Stimulated activated CD4-positive, alpha-beta T cell treated with anti-CD3 and anti-CD28 coated beads, Interleukin-1b, Interleukin-23, amount 100 ng/mL, for 48 hours (primary cell): ENCODE measurements at places on chromosomes 16 and 17.

DNA sequence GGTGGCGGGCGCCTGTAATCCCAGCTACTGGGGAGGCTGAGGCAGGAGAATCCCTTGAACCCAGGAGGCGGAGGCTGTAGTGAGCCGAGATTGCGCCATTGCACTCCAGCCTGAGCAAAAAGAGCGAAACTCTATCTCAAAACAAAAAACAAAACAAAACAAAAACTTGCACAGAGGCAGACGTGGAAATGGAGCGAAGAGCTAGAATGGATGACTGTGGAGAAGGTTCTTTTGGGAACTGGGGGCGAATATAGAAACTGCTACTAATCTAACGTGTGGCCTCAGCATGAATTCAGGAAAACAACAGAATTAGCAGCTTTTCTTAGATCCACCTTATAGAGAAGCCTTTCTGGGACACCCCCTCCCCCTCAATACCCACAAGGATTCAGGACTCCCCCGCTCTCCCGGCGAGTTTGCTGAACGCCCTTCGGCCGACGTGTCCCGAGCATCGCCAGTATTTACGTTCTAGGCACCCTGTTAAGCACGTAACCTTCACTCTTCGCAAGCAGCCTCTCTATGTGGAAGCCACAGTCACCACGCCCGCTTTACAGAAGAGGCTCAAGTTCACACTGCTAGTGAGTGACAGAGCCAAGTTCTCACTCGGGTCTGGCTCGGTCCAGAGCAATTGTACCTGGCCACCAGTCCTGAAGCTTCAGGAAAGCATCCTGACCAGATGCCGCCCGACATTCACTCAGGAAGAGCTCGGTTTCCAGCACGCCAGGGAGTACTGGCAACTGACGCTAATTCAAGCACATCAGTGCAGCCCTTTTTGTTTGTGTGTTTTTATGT, 13.3 kb upstream of the ABR start:
- no peak for DNase-seq

DNA sequence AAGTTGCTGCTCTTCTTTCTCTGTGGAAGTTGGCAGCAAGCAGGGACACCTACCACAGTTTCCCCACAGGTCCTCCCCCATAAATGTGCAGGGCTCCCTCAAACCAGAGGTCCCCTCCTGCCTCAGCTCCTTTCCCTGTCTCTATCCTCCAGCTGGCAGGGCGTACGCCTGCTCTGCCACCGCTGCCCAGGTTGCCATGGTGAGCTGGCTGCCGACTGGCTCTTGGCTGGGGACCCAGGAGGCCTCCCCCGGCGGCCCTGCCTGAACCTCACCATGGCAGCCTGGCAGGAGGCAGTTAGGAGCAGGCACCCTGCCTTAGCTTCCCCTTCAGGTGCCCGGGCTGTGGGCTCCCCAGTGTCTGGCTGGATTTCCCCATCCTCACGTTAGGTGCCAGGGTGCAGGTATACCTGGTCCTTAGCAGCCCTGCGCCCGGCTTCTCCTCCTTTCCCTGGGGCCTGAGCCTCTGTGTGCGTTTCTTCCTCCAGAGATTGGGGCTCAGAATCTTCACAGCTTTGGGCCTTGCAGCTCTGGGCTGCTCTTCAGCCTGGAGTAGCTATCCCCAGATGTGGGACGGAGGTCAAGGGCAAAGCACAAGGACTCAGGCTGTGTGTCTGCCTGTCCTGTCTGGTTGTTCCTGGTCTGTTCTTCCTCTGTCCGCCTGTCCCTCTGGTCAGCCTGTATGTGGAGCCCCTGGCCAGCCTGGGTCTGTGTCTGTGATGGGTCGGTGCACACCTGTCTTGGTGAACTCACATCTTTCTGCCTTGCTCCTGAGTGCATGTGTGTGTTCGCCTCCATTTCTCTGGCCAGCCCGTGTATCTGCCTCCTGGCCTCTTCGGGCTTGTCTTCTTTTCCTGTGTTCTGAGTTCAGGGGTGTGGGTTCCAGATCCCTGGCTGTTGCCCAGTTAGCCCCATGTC, 15.7 kb downstream of the GJD3 start:
- no peak for DNase-seq

DNA sequence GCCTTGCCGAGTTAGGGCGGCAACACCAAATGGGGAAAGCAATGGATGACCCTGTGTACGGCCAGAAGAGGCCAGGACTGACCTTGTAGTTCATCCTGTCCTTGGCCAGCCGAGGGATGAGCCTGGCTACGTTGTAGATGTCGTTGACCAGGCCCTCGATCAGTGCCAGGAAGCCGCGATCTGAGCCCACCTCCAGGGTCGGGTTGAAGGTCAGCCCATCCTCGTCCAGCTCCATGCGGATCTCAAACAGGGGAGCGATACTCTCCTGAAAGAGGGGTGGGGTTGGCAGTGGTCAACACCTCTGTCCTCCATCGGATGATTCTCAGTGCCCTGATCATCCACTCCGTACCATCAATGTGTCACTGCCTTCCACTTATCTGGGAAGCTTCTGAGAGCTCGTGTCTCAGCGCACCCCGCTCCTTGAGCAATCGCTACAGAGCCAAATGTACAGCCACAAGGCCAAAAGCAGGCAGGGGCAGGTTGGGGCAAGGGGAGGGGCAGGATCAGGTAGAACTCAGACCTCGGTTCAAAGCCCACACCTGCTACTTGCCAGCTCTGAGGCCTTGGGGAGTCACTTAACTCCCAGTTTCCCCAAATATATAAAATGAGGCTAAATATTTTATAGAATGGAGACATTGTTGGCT, 39.9 kb downstream of the DNAH17 start:
- no peak for DNase-seq

GRCh38 chr17:2266045-2266864, 37.3 kb downstream of the SMG6 start:
- DNase-seq: peak; percentile 90

DNA sequence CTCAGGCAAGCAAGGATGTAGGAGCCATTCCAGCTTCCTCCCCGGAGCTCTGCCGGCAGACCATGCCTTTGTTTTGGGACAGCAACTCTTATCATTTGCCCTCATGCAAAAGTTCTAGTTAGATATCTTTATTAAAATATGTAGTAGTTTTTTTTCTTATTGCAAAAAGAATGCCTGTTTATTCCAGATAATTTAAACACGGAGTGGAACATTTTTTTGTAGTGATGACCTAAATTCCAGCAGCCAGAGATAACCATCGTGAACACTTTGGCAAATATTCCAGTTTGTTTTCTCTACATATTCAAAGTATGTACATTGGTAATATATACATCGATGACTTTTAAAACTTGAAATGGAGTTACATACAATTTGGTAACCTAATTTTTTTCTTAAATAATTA, 54.8 kb downstream of the CRISPLD2 start:
- no peak for DNase-seq

DNA sequence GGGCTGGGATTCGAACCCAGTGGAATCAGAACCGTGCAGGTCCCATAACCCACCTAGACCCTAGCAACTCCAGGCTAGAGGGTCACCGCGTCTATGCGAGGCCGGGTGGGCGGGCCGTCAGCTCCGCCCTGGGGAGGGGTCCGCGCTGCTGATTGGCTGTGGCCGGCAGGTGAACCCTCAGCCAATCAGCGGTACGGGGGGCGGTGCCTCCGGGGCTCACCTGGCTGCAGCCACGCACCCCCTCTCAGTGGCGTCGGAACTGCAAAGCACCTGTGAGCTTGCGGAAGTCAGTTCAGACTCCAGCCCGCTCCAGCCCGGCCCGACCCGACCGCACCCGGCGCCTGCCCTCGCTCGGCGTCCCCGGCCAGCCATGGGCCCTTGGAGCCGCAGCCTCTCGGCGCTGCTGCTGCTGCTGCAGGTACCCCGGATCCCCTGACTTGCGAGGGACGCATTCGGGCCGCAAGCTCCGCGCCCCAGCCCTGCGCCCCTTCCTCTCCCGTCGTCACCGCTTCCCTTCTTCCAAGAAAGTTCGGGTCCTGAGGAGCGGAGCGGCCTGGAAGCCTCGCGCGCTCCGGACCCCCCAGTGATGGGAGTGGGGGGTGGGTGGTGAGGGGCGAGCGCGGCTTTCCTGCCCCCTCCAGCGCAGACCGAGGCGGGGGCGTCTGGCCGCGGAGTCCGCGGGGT, at the start of gene CDH1:
Gene CDH1, plus strand, starts transcription at position 247 of the 684 bp plus-strand sequence. Its CDS starts 124 bp downstream, at position 371.
- peak; percentile 12 for DNase-seq

DNA sequence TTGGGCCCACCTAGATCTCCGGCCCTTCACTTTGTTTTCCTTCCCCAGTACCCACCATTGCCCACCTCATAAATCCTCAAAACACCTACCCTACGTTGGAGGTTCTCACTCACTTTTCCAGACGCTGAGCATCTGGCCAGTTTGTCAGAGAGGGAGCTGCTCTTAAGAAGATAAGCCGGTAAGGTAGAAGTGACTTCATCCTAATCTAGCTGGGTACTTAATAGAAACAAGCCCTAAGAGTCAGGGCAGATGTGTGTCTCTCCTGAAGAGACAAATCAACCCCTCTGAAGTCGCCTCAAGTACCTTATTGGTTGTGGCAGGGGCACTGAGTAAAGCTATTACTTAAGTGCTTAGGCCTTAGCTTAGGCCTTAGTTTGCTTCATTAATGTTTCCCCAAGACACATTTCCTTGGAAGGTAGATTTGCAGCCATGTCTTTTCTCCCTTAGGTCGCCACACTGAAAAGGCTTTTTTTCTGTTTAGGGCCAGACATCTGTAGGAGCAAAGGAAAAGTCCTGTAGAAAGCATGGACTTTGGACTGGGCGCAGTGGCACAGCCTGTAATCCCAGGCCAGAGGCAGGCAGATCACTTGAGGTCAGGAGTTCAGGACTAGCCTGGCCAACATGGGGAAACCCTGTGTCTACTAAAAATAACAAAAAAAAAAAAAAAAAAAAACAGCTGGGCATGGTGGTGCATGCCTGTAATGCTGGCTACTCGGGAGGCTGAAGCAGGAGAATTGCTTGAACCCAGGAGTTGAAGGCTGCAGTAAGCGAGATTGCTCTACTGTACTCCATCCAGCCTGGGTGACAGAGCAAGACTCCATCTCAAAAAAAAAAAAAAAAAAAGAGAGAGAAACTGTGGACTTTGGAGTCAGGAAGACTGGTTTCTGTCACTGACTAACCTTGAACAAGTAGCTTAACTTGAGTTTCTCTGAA, 1.0 kb downstream of the TACO1 start:
- DNase-seq: no peak

DNA sequence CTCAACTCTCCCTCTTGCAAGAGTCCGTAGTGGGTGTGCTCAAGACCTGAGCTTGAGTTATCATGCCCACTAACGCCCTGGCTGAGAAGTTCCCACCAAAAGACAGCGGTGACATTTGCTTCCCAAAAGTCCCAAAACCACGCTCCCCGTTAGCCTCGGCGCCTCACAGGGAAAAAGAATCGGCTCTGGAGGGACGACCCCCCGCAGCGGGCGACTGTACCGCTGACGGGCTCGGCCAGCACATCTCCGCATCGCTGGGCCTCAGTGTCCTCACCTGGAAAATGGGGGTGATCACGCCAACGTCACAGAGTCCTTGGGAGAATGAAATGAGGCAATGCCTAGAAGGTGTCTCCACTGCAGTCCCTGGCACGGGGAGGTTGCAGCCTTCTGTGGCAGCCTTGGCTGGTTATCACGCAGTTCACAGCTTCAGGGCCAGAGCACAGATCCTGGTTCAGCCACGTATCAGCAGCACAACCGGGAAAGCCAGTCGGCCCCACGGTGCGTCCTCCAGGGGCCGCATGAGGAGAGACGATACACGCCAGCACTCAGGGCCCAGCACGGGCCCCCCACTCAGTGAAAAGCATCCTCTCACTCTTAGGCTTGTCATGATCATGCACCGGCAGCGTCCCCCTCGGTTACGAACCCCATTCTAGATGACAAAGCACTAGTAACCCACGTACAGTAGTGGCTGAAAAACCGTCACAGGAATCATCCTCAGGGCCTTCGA, 32.9 kb downstream of the NXN start:
- DNase-seq: no peak

DNA sequence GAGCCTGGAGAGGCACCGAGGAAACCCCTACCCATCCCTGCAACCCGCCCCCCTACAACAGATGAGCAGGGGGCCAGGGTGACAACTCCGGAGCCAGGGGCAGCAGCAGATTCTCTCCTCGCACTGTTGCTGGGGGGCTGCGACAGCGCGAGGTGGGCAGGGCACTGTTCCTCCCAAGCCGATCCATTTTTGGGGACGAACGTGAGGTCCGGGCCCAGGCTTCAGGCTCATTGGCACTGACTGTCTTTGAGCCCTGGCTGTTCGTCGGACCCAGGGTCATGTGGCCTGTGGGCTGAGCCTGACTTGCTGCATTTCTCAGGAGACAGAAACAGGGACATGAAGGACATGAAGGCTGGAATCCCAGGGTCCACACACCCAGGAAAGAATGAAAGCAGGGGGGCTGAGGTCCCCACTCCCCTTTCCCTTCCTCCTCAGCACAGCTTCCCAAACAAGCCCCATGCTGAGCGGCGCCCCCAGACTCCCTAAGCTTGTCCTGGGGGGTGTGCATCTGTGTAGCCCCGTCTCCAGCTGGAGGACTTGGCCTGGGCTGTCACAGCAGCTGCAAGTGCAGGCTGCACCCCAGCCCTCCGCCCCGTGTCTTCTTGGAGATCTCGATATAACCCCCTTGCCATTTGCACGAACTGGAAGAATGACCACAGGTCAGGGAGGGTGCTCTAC, 18.7 kb downstream of the CEP295NL start:
- no peak for DNase-seq

DNA sequence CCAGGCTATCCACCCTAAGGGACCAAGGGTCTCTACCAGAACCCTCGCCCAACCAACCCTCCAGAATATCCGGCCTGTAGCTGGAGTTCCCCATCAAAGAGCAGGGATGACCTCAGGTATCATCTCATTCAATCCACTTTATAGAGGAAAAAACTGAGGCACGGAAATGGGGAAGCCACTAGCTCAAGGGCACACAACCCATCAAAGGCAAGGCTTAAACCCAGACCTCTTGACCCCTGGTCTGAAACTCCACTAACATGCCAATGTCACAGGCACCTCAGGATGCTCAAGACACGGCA, 1.6 kb downstream of the TBC1D10B start:
- DNase-seq: no peak

GRCh38 chr17:19830061-19830460, 37.7 kb downstream of the ULK2 start:
- no peak for DNase-seq

DNA sequence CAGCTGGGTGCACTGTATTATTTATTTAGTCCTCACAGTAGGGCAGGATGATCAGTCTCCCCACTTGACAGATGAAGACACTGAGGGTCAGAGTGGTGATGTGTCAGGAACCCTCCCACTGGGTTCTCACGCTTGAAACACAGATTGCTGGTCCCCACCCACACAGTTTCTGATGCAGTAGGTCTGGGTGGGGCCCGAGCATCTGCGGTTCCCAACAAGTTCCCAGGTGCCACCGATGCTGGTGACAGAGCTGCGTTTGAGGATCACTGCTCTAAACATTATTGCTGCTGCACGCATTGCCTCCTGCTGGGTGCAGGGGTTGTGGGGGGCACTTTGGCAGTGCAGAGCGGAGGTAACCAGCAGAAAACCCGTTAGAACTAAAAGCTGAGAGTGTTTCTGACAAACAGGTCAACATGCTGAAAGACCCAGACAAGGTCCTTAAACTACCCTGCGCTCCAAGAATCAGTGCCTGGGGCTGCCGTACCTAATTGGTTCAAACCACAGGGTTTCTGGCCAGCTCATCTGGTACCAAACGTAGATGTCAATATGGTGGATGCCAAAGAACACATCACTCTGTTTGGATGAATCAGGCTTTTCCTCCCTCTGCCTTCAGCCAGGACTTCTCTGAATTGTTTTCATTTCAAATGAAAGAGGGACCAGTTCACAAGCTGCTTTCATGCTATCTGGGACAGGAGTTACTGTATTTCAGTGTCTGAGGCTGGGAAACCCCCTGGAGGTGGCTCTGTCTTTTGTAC, 76.0 kb downstream of the ABCC1 start:
- DNase-seq: peak; percentile 68

GRCh38 chr17:43915559-43915958, 8.2 kb upstream of the MPP2 start:
- DNase-seq: no peak

- no peak for DNase-seq
Observed at GRCh38 chr17:78709751-78710181, 72.3 kb downstream of the CYTH1 start.

GRCh38 chr16:70576431-70577255, 53.0 kb downstream of the SF3B3 start:
- DNase-seq: no peak
